Astrocyte (in vitro differentiated cells and primary cell): ENCODE measurements at places on chromosomes 1 and 21.

- no peak for DNase-seq
Observed at GRCh38 chr21:42330380-42331371, 15.5 kb upstream of the TFF3 start.

- DNase-seq: no peak
Observed at GRCh38 chr1:31663622-31664452, 19.2 kb upstream of the PEF1 start.

GRCh38 chr1:18948048-18948912 lies 8.2 kb downstream of the IFFO2 start:
- DNase-seq: peak; percentile 76

DNA sequence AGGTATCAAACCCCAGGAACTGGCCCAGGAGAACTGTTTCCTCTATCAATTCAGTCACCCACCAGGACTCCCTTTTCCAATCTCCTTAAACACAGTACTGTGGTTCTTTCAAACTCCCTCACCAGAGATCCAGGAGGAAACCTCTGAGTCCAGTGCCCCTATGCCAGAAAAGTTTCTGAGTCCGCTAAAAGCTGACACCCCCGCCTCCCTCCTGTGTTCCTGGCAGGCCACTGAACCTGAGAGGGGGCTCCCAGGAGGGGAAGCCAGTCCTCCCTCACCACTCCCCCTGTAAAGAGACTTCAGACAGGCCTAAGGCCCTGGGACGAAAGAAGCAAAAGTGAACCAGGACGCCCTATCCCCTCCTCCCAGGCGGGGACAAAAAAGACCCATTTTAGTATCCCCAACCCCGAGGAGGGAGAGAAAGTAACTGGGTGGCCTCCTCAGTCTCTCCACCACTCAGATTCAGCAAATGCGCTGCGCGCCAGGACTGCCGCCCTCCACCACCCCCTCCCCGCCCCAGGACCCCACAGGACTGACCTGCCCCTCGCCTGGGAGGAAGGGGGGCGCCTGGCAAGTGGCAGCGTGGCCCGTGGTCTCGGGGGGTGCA lies 624 bp downstream of the SLC41A1 start:
- DNase-seq: peak; percentile 13
